ENCODE measurements at places on chromosomes 7 and 10. TPM values are rescaled to one million over a fixed set of nuclear protein-coding genes. Genes with fewer than 3 reads are reported as not detected.

SLC13A4 gene
- total RNA-seq = 0.50 TPM

- no peaks in the 10 kb centered on the region for H3K27me3 ChIP-seq
- H3K4me3 ChIP-seq = no peak overlapping the region
- H3K36me3 ChIP-seq = no peaks in the 10 kb centered on the region
- DNase-seq = no peak
- H3K27ac ChIP-seq = no peak overlapping the region
Observed at GRCh38 chr7:148286150-148286549, 304.4 kb upstream of the C7orf33 start.

- H3K36me3 ChIP-seq = no peaks in the 10 kb centered on the region
- H3K4me3 ChIP-seq = no peak overlapping the region
- H3K27me3 ChIP-seq = no peaks in the 10 kb centered on the region
- H3K4me1 ChIP-seq = no peaks in the 10 kb centered on the region
Observed at GRCh38 chr7:7122033-7122478, 60.3 kb upstream of the C1GALT1 start.

SNCG gene
- 8.7 TPM for total RNA-seq

ZNF277 gene
- 83.0 TPM for total RNA-seq

GRCh38 chr10:123455861-123456260 lies 210.3 kb upstream of the GPR26 start:
- no peak overlapping the region for H3K27ac ChIP-seq
- no peak overlapping the region for H3K4me3 ChIP-seq
- H3K27me3 ChIP-seq = no peaks in the 10 kb centered on the region
- H3K36me3 ChIP-seq = no peaks in the 10 kb centered on the region
- DNase-seq = no peak

ATRNL1 gene
- 0.33 TPM for total RNA-seq

PLPP4 gene
- total RNA-seq = 0.26 TPM
